ENCODE measurements at places on chromosomes 12 and 14. TPM values are rescaled to one million over a fixed set of nuclear protein-coding genes. Genes with fewer than 3 reads are reported as not detected.

DNA sequence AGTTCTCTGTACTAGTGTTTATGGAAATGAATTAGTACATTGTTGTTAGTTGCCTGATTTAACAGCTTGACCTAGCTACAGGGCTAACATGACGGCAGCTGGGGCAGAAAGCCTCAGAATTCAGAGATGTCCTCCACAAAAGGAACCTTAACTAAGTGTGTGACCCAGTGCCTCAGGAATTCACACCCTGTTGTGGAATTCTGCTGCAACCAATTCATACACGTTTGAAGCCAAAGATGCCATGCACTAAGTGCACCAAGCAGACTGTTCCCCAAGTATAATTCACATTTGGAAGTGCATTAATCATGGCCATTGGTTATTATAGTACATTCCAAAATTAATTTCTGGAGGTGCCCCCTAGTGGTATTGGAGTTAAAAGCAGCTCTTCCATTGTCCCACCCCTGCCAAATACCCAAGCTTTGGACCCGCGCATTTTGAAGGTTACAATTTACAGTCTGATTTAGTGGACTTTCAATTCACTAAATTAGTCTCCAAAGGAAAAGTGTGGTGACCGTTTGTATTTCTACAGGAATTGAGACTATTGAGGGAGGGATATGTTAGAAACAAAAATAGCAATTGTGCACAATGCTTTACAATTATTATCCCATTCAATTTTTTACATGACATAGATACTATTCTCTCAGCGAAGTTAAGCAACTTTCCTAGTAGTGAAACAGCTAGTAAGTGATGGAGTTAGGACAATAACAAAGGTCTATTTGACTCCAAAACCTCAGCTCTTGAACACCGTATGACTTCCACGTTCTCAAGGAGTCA, 85.9 kb downstream of the PAX9 start:
- H3K27me3 ChIP-seq: peaks cover 42% of the 10 kb centered on the region
- no peaks in the 10 kb centered on the region for H3K36me3 ChIP-seq
- DNase-seq: no peak
- H3K4me3 ChIP-seq: no peak overlapping the region
- H3K4me1 ChIP-seq: no peaks in the 10 kb centered on the region
- no peak overlapping the region for H3K27ac ChIP-seq

DNA sequence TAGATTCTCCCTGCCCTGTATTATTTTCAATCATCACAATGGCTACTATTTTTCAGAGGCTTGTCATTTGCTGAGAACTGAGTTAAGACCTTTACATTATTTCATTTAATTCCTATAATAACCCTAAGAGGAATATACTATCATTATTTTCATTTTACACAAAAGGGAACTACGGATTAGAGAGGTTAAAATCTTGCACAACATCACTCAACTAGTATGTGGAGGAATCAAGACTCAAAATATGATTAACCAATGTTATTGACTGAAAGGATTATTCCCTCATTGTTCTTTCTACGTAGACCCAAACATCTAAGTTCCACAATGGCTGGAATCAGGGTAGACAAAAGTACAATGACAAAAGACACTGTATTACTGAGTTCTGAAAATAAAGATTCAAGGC, 45.0 kb downstream of the GPR65 start:
- no peak overlapping the region for H3K27ac ChIP-seq
- no peak for DNase-seq
- H3K27me3 ChIP-seq: no peaks in the 10 kb centered on the region
- H3K4me1 ChIP-seq: no peaks in the 10 kb centered on the region
- no peaks in the 10 kb centered on the region for H3K36me3 ChIP-seq
- H3K4me3 ChIP-seq: no peak overlapping the region

- peaks cover 30% of the 10 kb centered on the region for H3K4me1 ChIP-seq
- no peak overlapping the region for H3K4me3 ChIP-seq
- DNase-seq: no peak
Observed at GRCh38 chr14:58755031-58755925, 117.5 kb downstream of the DACT1 start.

DNA sequence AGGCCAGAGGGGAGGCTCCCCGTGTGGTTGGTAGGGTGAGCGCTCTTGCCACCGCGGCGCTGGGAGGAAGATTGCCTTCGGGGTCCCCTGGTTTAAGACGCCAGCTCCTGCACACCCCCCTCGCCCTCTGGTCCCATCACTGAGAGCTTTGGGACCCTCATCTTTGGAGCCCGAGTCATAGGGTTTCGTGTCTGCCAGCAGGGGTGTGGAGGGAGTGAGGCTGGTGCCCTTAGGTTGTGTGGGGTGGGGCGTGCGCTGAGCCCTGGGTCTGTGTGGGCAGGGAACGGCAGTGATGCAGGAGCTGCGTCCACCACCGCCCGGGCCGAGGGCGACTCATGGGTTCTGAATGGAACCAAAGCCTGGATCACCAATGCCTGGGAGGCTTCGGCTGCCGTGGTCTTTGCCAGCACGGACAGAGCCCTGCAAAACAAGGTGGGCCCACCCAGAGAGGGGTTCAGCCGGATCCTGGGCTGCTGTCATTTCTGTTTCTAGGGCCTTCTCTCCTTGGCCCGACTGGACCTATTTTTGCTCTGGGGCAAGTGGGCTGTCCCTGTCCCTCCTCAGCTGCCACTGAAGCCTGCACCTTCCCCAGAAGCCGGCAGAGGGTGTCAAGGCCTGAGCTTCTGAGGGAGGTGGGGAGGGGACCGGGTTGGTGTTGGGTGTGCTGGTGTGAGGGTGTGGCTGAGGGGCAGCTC, 12.1 kb downstream of the ACADS start:
- H3K27ac ChIP-seq: no peak overlapping the region
- H3K4me3 ChIP-seq: no peak overlapping the region
- no peaks in the 10 kb centered on the region for H3K4me1 ChIP-seq
- H3K36me3 ChIP-seq: peaks cover 26% of the 10 kb centered on the region

The NPFF gene
- total RNA-seq: not detected

GRCh38 chr14:100803226-100803625, 22.7 kb upstream of the MEG3 start:
- H3K4me3 ChIP-seq: no peak overlapping the region
- DNase-seq: no peak
- no peaks in the 10 kb centered on the region for H3K4me1 ChIP-seq
- H3K36me3 ChIP-seq: no peaks in the 10 kb centered on the region
- peaks cover 75% of the 10 kb centered on the region for H3K27me3 ChIP-seq

DNA sequence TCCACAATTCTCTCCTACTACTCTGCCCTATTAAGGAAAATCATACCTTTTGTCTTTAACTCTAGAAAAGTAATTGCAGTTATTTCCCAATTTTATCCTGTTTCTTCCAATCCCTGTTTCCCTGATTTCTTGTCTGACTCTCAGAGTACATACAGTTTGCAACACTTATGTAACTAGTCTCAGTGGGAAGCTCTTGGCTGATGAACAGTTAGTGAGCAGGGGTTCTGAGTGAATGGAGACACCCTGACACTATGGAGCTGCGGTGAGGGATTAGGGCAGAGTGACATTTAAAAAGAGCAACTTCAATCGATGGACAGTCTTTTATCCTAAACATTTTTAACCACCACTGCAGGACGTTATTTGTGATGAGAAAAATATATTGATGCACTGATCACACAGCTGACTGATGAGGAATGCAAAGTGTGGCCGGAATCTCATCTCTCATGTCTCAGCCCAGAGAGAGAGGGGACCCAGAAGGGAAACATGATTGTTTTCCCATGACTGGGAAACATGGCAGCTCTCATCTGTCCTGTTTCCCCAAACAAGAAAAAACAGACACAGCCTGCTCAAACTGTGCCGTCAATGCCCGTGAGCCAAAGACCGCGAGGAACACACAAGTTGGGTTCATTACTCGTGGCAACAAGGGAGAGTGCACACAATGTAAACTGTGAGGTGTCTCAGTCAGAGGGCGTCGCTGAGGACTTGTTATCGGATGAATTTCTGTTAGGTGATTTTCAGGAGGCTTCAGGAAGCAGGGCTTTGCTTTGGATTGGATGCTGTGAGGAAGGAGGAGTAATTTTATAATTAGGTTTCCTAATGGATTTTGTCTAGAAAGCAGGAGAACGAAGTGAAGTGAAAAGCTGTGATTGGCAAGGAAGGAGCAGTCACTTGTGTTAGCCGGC, 5.2 kb upstream of the SLC6A13 start:
- no peaks in the 10 kb centered on the region for H3K27me3 ChIP-seq
- peaks cover 29% of the 10 kb centered on the region for H3K4me1 ChIP-seq
- no peaks in the 10 kb centered on the region for H3K36me3 ChIP-seq
- no peak overlapping the region for H3K4me3 ChIP-seq

DNA sequence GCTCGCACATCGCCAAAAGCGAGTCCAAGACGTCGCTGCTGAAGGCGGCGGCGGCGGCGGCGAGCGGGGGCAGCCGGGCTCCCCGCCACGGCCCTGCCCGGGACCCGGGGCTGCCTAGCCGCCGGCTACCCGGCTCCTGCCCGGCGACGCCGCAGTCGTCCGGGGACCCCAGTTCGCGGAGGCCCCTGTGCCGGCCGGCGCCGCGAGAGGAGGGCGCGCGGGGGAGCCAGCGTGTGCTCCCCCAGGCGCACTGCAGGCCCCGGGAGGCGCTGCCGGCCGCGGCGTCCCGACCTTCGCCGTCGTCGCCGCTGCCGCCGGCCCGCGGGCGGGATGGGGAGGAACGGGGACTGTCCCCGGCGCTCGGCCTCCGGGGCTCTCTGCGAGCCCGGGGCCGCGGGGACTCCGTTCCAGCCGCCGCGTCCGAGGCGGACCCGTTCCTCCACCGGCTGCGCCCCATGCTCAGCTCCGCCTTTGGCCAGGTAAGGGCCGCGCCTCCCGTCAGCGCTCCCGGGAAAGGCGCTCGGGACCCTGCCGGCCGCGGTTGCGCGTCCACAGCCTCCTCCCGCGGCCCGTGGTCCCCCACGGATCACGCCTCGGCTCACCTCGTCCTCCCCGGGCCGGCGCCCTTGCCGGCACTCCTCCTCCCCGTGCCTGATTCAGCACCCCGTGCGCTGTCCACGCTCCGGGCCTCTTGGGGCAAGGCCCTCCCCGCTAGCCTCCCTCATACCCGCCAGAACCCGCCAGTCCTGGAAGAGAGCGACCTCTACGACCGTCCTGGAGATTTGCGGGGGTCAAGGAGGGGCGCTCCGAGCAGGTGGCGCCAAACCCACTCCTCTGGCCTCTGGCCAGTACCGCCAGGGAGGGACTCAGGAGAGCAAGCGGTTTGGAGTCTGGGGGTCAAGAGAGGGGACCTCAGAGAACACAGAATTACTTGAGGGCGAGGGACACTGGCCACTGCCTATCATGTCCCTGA, 721 bp downstream of the CABP1 start:
- no peak overlapping the region for H3K27ac ChIP-seq
- peaks cover 66% of the 10 kb centered on the region for H3K27me3 ChIP-seq
- peak overlapping the region; percentile 66 for H3K4me3 ChIP-seq

The ACOT4 gene
- total RNA-seq: 0.77 TPM

DNA sequence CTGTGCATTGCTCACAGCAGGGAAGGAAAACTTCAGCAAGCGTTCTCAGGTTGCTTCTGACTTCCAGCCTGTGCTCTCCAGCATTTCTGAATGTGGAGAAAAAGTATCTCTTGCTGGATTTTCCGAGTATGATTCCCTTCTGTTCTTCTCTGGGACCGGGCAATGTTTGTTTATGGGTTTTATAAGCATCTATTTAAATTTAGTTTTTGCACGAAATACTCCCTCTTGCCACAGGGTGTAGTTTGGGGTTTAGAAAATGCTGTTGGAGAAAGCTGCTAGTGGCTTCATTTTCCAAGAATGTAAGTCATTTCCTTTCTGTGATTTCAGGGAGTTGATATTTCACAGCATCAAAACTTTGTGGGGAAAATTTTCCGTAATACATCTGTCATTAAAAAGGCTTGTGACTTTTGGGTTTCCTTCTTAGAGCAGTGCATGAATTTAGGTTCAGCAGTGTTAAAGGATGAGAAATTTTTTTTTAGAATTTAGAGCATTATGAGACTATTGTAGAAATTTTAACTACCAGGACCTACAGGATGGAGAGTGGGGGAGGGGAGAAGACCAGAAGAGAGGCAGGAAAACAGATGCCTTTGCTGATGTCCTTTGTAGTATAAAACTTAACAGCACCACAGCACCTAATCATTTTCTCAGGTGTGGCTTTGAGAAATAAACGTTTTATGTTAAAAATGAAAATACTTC, 1.5 kb downstream of the FRMD6 start:
- peaks cover 63% of the 10 kb centered on the region for H3K4me1 ChIP-seq
- no peaks in the 10 kb centered on the region for H3K36me3 ChIP-seq
- DNase-seq: no peak
- H3K27me3 ChIP-seq: no peaks in the 10 kb centered on the region

GRCh38 chr12:569803-570434, 93.3 kb downstream of the NINJ2 start:
- H3K4me3 ChIP-seq: peak overlapping the region; percentile 74
- peaks cover 59% of the 10 kb centered on the region for H3K4me1 ChIP-seq
- H3K27me3 ChIP-seq: no peaks in the 10 kb centered on the region
- DNase-seq: peak; percentile 91

DNA sequence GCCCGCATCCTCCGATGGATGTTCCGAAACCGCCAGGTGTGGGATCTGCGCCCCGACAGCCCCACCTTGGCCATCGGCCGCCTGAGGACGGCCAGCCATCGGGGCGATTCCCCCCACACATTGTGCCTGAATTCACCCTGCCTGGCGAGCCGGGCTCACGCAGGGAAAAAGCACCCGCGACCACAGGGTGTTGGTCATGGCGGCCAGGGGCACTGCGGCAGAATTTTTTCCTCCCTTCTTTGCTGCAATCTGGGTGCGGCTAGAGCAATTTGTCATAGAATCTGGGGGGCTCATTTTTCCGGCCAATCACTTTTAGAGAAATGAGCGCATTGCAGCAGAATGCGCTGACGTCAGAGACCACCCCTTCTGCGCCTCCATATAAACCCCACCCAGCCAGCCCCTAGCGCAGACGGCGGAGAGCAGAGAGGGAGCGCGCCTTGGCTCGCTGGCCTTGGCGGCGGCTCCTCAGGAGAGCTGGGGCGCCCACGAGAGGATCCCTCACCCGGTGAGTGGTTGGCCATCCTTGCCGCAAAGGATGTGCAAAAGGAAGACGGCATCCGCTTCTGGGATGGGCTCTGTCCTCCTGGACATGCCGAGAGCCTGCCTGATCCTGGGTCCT, at the start of gene MEG3:
TSS of gene MEG3 (plus strand) at position 406 of the 619 bp plus-strand sequence.
- peak within 1 kb of the TSS; percentile 56 for H3K4me3 ChIP-seq
- peak; percentile 35 for DNase-seq
- H3K27ac ChIP-seq: peak within 1 kb of the TSS; percentile 51
- H3K4me1 ChIP-seq: peaks cover 4% of the 10 kb centered on the region

GRCh38 chr12:97813301-97813700, 350.7 kb downstream of the RMST start:
- H3K4me1 ChIP-seq: no peaks in the 10 kb centered on the region
- H3K36me3 ChIP-seq: no peaks in the 10 kb centered on the region
- no peak overlapping the region for H3K4me3 ChIP-seq
- H3K27me3 ChIP-seq: no peaks in the 10 kb centered on the region
- H3K27ac ChIP-seq: no peak overlapping the region

The GLT8D2 gene
- total RNA-seq: 11.7 TPM

DNA sequence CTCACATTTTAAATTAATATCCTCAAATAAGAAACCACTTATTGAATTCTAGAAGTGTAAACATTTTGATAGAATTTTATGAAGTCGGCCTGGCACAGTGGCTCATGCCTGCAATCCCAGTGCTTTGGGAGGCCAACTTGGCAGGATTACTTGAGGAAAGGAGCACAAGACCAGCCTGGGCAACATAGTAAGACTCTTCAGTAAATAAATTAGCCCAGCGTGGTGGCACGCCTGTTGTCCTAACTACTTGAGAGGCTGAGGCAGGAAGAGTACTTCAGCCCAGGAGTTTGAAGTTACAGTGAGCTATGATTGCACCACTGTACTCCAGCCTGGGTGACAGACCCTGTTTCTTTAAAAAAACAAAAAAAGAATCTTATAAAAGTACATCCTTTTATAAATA, 8.9 kb upstream of the ZNF410 start:
- H3K36me3 ChIP-seq: peaks cover 38% of the 10 kb centered on the region
- DNase-seq: no peak

GRCh38 chr14:74504874-74505720, 11.5 kb downstream of the ISCA2 start:
- DNase-seq: no peak
- H3K36me3 ChIP-seq: no peaks in the 10 kb centered on the region
